PC-9 (cell line): ENCODE measurements at places on chromosomes 2 and 18. TPM values are rescaled to one million over a fixed set of nuclear protein-coding genes. Genes with fewer than 3 reads are reported as not detected.

DNA sequence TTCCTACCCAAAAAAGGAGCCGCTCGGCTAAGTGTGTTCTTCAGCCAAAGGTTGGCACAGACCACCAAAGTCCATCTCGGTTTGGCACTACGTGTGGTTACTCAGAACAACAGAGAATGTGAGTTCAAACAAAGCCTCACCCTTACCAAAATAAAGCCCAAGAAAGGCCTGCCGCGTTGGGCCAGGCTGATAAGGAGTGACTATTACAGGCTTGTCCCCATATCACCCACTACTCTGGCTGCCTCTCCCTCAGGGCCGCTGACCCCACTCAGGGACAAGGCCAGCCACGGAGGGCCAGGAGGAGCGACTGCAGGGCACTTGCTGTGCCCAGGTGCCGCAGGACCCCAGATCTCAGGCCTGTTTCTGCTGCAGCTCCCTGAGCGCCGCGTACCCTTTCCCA is 13.8 kb downstream of the HS1BP3 start:
- no peak for DNase-seq

DNA sequence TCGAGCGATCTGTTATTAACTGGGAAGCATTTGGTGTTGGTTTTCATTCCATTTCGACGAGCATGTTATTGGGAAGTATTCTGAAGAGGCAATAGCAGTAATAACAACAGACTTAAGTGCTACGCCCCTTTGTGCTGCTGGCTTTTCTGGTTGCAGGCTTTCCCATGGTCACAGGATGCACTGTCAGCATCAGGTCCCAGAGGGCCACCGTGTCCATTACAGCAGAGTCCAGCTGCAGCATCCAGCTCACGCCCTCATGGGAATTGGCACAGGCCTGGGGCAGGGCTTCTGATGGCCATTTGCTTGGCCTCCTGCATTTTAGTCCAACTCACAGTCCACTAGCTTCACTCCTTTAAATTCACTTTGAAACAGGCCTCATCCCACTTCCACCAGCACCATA is 44.4 kb downstream of the BCL2L11 start:
- DNase-seq, result no peak

GRCh38 chr2:74953796-74954499 is 4.5 kb upstream of the POLE4 start:
- DNase-seq, result no peak

The TFPI gene
- 35.5 and 65.7 TPM in 2 replicates for total RNA-seq

The HOXD13 gene
- total RNA-seq, result not detected in 2 replicates
